Activated T-helper 1 cell treated with anti-CD3 and anti-CD28 coated beads, Interleukin-12 subunit alpha, Interleukin-12 subunit beta, Interleukin-2, Interleukin-4 antibody, amounts not matched to agents 30 ng/mL and 10 ng/mL and 1 ng/mL, durations not matched to agents 14 hours and 24 hours and 36 hours (primary cell): ENCODE measurements at places on chromosomes 7 and 10. TPM values are rescaled to one million over a fixed set of nuclear protein-coding genes. Genes with fewer than 3 reads are reported as not detected.

The AKR1C2 gene
- not detected in 2 replicates for total RNA-seq

The CACNB2 gene
- 0.13 TPM in 1 of 2 replicates, not detected in the other for total RNA-seq

The CHST3 gene
- total RNA-seq = 0.16 and 0.22 TPM in 2 replicates

The GAD2 gene
- not detected in 2 replicates for total RNA-seq

The FAM171A1 gene
- total RNA-seq = 0.96 and 1.5 TPM in 2 replicates

The FFAR4 gene
- total RNA-seq = not detected in 2 replicates

The KLF14 gene
- total RNA-seq = not detected in 2 replicates

The RARRES2 gene
- not detected in 2 replicates for total RNA-seq

The CYP2C19 gene
- not detected in 2 replicates for total RNA-seq

The BTRC gene
- 19.7 and 22.2 TPM in 2 replicates for total RNA-seq

The COX19 gene
- total RNA-seq = 14.3 and 18.6 TPM in 2 replicates

The TDRD1 gene
- total RNA-seq = 0.10 and 0.13 TPM in 2 replicates

The RAMP3 gene
- total RNA-seq = not detected in 2 replicates

The SYPL1 gene
- 22.3 and 24.9 TPM in 2 replicates for total RNA-seq

The RFC2 gene
- 87.3 and 89.1 TPM in 2 replicates for total RNA-seq

The STAM gene
- total RNA-seq = 23.3 and 26.8 TPM in 2 replicates

The TMEM270 gene
- not detected in 2 replicates for total RNA-seq

The C10orf53 gene
- total RNA-seq = not detected in 2 replicates

The CUL1 gene
- 79.3 and 81.3 TPM in 2 replicates for total RNA-seq
